Activated CD8-positive, alpha-beta memory T cell treated with anti-CD3 and anti-CD28 coated beads for 1 hour (primary cell): ENCODE measurements at places on chromosomes 12 and 14.

DNA sequence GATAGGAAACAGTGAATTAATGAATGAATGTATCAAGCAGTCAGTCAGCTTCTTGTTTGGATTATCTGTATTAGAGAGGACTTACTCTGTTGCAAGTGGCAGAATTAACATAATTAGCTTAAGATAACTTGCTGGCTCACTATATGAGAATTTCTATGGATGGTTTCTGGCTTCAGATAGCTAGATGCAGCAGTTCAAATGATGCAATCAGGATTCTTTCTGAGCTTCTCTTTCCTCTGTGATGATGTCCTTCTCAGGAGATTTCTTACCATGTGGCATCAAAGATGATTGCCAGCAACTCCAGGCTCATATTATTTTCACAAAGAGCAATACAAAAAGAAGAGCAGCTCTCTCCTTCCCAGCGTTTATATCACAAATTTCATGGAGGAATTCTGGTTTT lies 30.7 kb downstream of the FRMD6 start:
- no peak for DNase-seq

DNA sequence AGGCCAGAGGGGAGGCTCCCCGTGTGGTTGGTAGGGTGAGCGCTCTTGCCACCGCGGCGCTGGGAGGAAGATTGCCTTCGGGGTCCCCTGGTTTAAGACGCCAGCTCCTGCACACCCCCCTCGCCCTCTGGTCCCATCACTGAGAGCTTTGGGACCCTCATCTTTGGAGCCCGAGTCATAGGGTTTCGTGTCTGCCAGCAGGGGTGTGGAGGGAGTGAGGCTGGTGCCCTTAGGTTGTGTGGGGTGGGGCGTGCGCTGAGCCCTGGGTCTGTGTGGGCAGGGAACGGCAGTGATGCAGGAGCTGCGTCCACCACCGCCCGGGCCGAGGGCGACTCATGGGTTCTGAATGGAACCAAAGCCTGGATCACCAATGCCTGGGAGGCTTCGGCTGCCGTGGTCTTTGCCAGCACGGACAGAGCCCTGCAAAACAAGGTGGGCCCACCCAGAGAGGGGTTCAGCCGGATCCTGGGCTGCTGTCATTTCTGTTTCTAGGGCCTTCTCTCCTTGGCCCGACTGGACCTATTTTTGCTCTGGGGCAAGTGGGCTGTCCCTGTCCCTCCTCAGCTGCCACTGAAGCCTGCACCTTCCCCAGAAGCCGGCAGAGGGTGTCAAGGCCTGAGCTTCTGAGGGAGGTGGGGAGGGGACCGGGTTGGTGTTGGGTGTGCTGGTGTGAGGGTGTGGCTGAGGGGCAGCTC lies 12.1 kb downstream of the ACADS start:
- no peak for DNase-seq

- DNase-seq: no peak
Observed at GRCh38 chr14:80447392-80447791, 236.1 kb upstream of the DIO2 start.

DNA sequence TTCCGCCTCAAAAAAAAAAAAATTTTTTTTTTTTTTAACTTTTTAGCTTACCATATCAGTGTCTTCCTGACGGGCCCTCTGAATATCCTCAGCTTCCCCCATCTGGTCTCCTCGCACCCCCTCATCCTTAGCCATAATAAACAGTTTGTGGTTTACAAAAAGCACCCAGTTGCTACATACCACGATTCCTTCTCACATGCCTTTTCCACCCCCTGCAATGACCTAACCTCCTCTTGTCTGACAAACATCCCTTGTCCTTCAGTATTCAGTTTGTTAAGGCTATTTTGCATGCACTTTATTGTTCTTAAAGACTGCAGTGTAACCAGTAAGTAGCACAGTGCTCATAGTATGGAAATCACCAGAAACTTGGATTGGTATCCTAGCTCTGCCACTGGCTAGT lies 88.5 kb downstream of the PPM1H start:
- DNase-seq: no peak

DNA sequence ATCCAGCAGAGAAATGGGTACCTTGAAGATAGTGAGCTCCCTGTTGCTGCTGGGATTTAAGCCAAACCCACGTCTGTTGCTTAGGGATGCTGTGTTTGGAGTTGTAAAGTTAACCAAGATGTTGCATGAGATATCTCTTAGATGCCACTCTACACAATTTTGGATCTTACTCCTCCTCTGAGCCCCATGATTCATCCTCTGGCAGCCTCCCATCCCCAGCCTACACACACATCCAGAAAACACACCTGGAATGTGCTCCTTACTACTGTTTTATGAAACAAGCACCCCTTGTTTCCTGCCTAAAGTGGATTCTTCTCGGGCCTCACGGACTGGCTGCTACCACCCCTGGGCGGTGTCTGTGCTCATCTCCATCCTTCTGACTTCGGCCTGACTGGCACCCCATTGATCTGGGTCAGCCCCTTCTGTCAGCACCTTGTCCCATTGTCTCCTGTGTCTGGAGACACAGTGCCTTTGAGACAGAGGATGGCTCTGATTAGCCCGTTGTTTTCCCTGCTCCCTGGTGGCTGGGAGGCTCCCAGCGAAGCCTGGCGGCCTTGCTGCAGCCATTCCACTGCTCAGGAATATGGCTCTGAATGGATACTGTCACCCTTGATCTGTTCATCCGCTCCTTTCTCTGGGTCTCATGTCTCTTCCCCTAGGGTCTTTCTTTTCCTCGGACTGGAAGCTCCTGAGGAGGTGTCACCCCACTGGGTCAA lies 24.3 kb downstream of the TSPAN9 start:
- DNase-seq: no peak

- DNase-seq: no peak
Observed at GRCh38 chr12:106248846-106249371, 1.1 kb upstream of the CKAP4 start.

DNA sequence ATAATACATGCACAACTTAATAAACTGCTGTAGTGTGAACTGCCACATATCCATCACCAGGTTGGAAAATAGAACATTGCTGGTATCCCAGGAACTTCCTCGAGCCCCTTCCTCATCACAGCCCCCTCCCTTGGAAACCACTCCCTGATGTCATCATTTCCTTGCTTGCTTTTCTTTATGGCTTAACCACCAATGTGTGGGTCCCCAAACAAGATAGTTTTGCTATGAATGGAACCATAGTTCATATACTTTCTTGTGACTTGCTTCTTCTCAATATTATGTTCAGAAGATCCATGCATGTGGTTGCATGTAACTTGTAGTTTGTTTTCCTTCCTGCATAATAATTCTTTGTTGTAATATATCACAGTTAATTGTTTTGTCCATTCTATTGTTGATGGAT lies 8.9 kb upstream of the WNT5B start:
- no peak for DNase-seq

GRCh38 chr12:24846689-24847088 lies 102.2 kb downstream of the BCAT1 start:
- no peak for DNase-seq

DNA sequence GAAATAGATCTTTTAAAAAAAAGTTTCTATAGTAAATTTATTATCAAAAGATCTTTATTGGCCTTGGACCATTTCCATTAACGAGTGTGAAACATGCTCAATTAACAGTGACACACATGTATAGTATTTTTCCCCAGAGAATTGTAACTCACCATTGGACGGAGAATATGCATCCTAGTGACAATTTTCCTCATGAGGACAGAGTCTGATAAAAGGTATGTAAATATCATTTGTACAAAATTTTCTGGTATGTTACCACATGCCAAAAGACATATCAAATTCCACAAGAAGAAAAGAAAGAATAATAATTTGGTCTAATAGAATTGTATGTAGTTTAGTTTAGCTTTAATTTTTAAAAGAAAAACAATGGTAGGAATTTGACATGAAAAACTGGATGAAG lies 1096.0 kb upstream of the FLRT2 start:
- DNase-seq: no peak

DNA sequence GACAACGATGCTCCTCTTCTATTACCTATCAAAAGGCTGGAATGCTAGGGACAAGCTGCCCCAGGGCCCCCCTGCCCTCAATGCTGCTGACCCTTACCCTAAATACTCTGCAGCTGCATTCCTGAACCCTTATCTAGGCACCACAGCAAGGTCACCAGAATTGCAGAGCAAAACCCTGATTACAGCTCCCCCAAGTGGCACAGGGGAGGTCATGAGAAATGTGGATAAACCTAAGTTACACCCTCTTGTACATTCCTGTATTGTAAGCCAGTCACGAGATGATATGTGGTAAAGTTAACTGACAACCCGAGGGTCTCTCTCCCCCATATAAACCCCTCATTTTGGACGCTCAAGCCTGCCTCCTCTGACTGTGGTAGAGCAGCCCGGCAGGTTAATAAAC lies 411.8 kb upstream of the STXBP6 start:
- DNase-seq: no peak

GRCh38 chr14:74362361-74362915 lies 14.2 kb downstream of the VRTN start:
- peak; percentile 35 for DNase-seq

DNA sequence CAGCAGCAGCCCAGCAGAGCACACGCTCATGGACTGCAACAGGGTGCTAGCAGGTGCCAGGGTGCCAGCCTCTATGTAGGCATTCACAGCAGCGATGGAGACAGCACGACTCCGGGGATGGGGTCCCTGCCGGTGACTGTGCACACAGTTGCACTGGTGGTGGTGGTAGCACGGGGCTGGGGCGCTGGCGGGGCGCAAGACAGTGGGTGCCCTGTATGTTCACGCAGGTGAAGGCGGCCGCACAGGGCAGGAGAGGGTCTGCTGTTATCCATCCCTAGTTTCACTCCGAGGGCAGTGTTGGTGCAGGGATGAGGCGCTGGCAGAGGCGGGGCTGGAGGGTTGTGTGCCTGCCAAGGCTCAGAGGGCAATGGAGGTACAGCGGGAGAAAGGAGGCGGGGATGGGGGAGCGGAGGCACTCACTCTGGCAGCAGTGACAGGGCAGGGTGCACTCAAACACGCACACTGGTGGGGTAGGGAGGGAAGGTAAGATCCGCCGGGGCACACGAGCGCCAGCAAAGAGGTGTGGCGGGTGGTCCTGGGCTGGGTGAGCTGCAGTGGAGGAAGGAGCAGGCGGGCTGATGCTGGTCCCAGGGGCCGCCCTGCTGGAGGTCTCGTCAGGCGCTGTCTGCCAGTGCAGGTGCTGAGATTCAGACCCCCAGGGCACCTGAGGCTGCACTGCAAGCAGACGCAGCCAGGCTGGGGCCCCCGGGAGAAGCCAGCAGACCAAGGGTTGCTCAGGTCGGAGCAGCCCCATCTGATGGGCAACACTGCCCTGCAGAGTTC lies 76.7 kb downstream of the GALC start:
- no peak for DNase-seq

DNA sequence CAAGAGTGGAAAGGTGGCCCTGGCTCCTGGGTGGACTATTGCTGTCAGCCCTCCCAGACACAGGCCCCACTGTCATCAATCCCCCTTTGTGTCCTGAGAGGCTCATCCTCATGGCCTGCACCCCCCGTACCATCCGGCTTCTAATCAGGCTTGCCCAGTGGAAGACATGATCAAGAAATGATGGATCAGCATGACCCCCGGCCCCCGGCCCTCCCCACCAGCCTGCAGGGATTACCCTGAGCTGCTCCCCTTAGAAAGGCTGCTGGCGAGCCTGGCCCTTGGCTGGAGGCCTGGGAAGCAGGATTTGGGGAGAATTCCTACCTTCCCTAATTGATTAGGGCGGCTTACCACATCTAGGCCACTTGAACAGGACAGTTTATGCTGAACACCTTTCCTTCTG lies 171.2 kb downstream of the PIWIL1 start:
- DNase-seq: no peak

DNA sequence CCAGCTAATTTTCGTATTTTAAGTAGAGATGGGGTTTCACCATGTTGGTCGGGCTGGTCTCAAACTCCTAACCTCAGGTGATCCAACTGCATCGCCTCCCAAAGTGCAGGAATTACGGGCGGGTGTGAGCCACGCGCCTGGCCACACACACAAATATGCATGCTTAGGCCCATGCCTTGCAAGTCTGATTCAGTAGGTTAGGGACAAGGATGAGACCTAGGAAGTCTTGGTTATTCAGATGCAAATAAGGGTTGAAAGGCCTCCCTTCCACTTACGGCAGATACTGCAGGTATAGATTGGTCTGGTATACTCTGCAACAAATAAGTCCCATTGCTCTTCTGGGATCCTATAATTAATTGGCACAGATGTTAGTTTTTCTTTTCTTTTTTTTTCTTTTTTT lies 32.9 kb downstream of the TXNRD1 start:
- DNase-seq: no peak

DNA sequence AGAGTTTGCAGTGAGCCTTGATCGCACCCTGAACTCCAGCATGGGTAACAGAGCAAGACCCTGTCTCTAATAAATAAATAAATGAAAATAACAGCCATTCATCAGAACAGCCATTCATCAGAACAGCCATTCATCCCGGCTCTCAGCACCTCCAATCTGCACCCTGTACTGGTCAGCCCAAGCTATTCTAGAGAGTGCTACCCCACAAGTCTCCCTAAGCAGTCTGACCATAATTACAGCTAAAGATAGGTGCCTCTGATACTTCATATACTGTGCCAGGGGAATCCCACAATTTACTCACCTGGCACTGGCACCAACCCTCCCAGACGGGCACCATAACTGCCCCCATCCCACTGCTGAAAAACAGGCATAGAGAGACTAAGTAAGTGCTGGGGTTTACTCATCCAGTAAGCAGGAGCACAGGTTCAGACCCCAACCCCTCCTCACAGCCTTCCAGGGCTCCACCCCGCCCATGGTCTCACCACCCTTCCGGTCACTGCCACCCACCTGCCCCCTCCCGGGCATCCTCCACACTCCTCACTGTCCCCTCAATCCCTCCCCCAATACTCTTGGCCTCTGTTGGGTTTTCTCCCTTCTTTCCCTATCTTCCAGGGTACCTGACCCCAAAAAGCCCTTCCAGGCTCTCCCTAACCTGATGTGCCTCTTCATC lies 15.2 kb upstream of the EIF5 start:
- DNase-seq: no peak

GRCh38 chr12:111122458-111122878 lies 202.1 kb upstream of the MYL2 start:
- DNase-seq: no peak

DNA sequence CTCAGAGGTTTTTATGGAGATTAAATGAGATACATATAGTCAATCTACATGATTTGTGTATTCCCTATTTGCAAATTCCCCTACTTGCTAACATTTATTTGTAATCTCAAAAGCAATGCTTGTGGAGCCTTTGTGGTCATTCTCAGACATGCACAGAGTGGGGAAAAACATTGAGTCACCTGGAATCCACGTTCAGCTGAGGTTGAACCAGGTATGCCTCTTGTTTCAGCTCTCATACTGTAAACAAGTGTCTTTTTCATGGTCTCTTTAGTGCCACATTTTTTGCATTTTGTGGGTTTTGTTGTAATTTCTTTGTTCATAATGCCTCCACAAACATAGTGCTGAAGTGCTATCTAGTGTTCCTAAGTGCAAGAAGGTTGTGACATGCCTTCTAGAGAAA lies 181.9 kb downstream of the BCAT1 start:
- no peak for DNase-seq

- DNase-seq: no peak
Observed at GRCh38 chr14:37992499-37992898, 215.2 kb upstream of the SSTR1 start.

- no peak for DNase-seq
Observed at GRCh38 chr14:68137704-68138619, 318.4 kb downstream of the RAD51B start.

- no peak for DNase-seq
Observed at GRCh38 chr14:91509083-91509877, 830 bp downstream of the PPP4R3A start.

GRCh38 chr12:2029851-2030250 lies 22.9 kb upstream of the CACNA1C start:
- DNase-seq: no peak

- DNase-seq: no peak
Observed at GRCh38 chr12:52245259-52245961, 12.4 kb downstream of the KRT7 start.
